ENCODE measurements at places on chromosomes 4 and X.

GRCh38 chr4:148162519-148162918 lies 279.7 kb downstream of the NR3C2 start:
- no peak for DNase-seq

DNA sequence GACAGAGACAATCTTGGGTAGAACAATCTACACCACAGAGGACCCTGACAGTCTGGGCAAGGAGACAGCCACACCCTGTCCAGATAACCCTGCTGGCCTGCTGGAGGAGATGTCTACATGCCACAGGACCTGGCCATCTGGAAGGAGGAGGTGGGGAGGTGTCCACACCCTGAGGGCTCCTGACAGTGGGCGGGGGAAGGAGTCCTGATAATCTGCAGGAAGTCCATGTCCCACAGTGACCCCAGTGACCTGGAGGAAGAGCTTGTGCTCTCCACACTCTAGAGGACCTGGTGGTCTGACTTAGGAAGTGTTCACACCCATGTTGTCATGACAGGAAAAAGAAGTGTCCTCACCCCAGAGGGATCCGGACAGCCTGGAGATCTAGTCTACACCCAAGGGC lies 5.5 kb downstream of the SUV39H1 start:
- DNase-seq = no peak

DNA sequence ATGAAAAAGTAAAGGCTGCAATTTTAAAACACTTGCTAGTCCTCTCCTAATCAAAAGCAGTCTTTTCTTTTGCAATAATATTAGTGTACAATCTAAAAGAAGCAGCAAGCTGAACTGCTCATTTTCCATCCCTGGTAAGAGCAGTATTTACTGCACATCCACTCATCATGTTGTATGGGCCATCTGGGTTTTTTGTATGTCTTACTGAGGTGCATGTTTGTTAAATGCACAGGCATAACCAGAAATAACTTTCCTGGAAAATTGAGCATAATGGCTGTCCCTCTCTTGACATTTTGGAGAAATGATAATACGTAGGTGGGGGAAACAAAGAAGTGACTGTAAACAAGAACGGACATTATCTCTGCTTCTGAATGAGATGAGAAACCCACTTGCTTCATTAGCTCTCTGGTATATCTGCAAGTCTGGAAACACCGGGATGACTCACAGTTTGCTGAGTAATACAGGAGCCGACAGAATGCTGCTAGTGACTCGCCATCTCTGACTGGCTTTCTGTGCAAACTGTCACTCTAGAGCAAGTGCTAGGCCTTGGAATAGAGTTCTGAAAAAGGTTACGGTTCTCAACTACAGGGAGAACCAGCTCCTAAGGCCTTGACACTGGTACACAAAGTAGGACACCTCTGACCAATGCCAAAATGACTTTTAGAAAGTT lies 85.7 kb upstream of the MTM1 start:
- DNase-seq = no peak

- no peak for DNase-seq
These were observed 103.8 kb downstream of the TBC1D19 start for GRCh38 chr4:26687728-26688127.

- no peak for DNase-seq
These were observed 35.0 kb downstream of the PROM1 start for GRCh38 chr4:16048619-16049419.

DNA sequence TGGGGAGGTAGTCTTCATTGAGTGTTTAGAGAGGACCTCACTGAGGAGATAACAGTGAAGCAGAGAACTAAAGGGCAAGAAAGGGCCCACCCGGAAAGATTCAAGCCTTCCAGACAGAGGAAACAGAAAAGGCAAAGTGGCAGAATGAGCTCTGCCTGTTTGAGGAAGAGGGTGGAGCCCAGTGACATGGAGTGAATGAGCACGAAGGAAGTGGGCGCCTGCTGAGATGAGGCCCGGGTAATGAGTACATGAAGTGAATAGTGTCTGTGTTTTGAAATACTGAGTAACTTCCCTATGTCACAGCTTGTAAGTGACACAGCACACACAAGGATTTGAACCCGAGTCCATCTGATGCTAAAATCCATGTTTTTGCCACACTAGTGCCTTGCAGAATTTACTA lies 32.5 kb upstream of the TLR2 start:
- no peak for DNase-seq

GRCh38 chrX:129108936-129109335 lies 414.4 kb downstream of the SMARCA1 start:
- no peak for DNase-seq

- peak; percentile 8 for DNase-seq
These were observed 767.3 kb upstream of the TENM3 start for GRCh38 chr4:181475781-181476507.

- DNase-seq = no peak
These were observed 6.2 kb upstream of the MAN2B2 start for GRCh38 chr4:6568689-6569332.

DNA sequence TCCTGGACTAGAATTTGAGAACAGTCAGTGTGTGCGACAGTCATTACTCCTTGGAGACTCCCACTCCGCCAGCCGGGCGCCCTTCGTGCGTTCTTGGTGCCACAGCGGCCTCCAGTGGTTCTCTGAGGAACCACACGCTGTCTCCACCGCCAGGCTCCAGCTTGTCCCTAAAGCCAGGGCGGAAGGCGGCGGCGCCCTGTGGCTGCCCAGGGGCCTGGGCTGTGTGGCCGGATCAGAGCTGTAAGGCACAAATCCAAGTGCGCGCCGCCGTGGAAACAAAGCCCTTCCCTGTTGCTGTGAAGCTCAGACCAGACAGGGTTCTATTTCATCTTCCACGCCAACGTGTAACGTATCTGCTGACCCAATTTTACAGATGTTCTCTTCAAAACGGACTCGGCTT lies 34.2 kb downstream of the IDS start:
- peak; percentile 60 for DNase-seq

DNA sequence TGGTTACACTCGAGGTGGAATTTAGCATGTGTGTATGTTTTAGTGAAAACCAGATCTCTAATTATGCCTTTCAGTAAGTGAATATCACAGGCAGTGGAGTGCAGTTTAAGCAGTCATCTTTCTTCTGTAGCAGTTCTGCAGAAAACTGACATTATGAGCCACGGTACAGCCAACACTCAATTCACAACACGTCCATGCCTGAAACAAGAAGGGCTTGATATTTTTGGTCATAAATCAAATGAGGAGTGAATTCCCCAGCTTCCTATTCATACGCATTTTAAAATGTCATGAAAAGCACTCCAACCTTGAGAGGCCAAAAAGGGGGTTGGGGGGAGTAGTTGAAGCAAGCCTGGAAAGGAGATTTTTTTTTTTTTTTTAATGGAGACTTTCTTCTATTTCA lies 316.7 kb downstream of the ARHGAP10 start:
- no peak for DNase-seq

DNA sequence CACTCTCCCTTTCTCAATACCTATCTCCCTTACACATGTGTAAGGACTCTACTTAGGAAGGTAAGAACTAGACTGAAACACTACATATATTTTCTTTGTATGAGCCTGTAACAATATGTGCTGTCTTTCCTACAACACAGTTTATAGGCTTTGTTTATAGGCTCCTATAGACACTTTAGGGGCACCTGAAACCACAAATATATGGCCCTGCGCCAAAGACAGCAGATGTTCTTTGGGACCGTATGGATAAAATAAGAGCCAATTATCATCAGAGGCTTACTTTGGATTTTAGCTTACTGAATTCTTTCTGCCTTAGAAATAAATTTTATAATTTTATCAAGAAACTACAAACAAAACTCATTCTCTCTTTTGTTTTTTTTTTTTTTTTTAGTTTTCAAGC lies 16.6 kb upstream of the CXCL3 start:
- DNase-seq = no peak

DNA sequence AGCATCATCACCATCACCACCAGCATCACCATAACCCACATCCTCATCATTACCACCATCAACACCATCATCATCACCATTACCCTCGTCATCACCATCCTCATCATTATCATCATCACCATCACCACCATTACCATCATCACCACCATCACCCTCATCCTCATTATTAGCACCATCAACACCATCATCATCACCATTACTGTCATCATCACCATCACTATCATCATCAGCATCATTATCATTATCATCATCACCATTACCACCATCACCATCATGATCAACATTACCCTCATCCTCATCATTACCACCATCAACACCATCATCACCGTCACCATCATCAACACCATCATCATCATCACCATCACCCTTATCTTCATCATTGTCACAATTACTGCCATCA lies 51.7 kb downstream of the HTRA3 start:
- no peak for DNase-seq

DNA sequence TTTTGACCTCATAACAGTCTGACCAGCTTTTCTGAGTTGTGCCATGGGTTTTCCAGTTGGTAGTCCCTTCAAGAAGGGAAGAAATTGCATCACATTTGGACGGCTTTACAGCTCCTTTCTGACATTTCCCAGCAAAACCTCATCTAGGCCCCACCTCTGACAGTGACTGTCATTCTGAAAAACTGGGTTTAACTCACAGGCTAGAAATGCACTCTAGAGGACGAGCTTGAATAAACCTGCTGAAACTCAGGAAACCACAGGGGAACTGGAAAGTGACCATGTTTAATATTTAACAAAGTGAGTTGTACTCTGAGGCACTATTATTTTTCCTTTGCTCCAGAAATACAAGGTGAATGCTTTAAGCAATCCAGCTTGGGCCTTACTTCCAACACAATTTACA lies 434.3 kb upstream of the RASGEF1B start:
- peak; percentile 11 for DNase-seq

- no peak for DNase-seq
These were observed 2.2 kb upstream of the SRD5A3 start for GRCh38 chr4:55343887-55344286.

DNA sequence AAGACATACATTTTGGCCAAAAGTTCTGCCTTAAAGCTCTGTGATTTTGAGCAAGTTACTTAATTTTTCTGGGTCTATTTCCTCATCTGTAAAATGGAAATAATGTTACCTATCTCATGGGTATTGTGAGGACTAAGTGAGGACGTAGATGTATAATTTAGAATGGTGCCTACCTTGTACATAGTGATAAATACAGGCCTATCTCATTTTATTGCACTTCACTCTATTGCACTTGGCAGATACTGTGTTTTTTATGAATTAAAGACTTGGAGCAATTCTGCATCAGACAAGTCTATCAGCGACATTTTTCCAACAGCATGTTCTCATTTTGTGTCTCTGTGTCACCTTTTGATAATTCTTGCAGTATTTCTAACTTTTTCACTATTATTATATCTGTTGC lies 50.9 kb upstream of the RAB9B start:
- DNase-seq = no peak

GRCh38 chr4:89172865-89173264 lies 61.5 kb downstream of the TIGD2 start:
- no peak for DNase-seq

- no peak for DNase-seq
These were observed 221.0 kb downstream of the ANKRD50 start for GRCh38 chr4:124491361-124492145.

GRCh38 chrX:29627833-29628232 lies 587.5 kb upstream of the MAGEB2 start:
- DNase-seq = no peak

DNA sequence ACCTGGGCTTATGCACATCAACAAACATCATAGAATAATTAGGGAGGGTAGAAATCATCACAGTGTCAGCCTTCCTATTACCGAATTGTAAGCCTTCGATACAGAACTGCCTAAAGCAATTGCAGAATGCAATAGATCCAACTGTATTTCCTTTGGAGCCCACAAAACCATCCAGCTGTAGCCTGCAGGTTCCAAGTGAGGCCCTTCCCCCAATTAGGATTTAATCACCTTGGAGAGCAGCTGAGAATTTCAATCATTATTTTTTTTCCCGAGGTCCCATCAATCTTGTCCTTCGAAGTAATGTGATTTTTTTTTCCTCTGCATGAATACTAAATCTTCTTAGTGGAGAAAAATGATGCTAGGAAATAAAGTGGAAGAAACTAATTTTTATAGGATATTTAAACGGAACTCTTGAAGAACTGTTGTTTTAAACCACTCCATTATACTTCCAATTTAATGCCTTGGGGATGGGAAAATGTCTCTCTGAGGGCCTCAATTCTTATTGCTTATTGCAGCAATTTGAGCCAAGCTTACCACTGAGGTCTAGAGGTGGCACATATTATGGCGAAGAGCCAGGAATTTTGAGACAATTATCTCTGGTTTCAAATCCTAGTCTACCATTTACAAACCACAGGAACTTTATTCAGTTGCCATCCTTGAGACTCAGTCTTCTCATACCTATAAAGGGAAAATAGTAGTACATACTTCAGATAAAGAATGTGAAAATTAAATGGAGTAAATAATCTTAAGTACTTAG lies 953.4 kb upstream of the IGFBP7 start:
- no peak for DNase-seq

- peak; percentile 85 for DNase-seq
These were observed 409.0 kb downstream of the BCOR start for GRCh38 chrX:39688576-39689375.

DNA sequence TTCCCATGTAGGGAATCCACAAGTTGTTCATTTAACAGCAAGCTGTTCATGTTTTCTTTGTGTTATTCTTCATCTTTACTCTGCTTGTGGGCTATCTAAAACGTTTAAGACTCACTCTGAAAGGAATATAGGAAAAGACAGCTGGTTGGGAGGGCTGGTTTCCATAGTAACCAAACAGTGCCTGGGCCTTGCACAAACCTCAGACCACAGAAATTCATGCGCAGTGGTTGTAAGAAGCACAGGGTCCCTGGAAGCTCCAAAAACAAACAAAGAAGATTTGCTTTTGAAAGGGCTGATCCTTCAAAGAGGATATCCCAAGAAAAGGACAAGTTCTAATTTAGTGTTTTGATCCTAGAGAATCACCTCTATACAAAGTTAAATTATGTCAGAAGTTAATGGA lies 7.8 kb downstream of the SERTM2 start:
- DNase-seq = peak; percentile 14

DNA sequence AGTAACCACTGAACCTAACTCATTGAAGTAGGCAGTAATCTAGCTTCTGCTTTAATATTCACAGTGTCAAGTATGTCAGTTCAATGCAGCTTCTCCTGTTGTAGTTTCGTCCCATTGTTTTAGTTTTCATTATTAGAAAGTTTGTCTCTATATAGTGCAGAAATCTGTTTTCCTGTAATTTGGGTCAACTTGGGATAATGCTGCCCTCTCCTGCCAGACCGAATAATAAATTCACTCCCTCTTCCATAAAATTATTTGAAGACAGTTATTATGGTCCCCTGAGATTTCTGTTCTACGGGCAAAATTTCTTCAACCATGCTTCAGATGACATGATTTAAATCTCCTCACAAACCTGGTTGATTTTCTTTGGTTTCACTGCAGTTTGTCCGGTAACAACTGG lies 4.6 kb upstream of the LUZP4 start:
- no peak for DNase-seq

- no peak for DNase-seq
These were observed 93.8 kb downstream of the GPC4 start for GRCh38 chrX:133321451-133321850.

- no peak for DNase-seq
These were observed 183.9 kb upstream of the PCDH7 start for GRCh38 chr4:30536231-30536630.

Data from right kidney (tissue), 9 donors.